NK-92 treated with Interleukin-12 subunit alpha and Interleukin-12 subunit beta, amount 100 ng/mL, for 24 hours (cell line): ENCODE measurements at places on chromosomes 6 and 20.

GRCh38 chr6:155026022-155026705, 31.0 kb downstream of the TIAM2 start:
- DNase-seq: no peak

DNA sequence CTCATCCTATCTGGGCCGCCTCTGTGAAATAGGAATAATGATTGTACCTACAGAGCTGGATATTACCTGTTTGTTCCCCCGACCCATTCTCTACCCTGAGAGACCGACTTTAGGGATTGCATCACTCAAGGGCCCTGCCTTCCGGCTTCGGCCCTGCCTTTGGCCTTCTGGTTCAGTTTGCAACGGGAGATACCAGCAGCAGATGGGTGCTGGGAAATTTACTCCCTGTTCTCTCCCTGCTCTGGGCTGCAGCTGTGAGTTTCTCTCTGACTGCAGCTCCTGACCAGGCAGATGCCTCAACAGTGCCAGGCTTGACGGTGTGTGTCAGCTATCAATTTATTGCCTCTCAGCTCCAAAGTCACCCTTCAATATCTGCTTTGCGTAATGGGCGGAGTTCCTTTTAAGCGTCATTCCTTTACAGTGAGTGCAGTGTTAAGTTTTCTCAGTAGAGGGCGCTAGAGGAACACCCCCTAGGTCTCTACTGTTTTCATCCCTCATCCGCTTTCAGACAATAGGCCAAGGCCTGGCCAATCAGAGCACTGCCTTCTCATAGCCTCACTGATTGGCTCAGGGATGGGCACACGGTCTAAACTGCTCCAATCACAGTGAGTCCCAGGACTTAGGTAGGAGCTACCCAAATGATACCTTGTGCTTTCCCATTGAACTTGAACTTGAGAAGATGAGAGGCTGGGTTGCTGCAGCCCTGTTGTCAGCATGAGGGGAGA, 30.0 kb downstream of the KCNG1 start:
- DNase-seq: peak; percentile 46

- DNase-seq: no peak
Observed at GRCh38 chr6:157498817-157499216, 117.8 kb downstream of the ZDHHC14 start.

- no peak for DNase-seq
Observed at GRCh38 chr6:164042212-164042611, 627.7 kb downstream of the QKI start.

- no peak for DNase-seq
Observed at GRCh38 chr20:32906200-32906599, 47.5 kb downstream of the EFCAB8 start.

DNA sequence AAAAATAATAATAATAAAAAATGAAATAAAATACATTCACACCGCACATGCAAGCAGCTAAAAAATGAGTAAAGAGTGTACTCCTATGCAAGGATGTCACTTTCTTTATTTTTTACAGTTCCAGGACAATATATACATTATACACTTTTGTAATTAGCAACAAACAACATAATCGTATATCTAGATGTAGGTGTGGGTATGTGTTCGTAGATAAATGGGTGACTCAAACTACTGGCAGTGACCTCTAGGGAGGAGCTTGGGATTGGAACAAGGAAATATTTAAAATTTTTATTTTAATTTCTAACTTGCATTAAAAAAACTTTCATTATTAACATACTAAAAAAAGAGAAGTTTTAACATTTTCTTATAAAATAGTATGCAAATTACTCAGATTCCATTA, 86.1 kb upstream of the MYLIP start:
- no peak for DNase-seq
